ENCODE measurements at places on chromosomes 13 and 19.
A peak's percentile ranks its signal among the peaks of the same experiment; 100 is the strongest.

GRCh38 chr13:108621462-108621861, 7.9 kb upstream of the MYO16 start:
- no peaks in the 10 kb centered on the region for H3K4me1 ChIP-seq
- no peak overlapping the region for H3K4me3 ChIP-seq
- H3K36me3 ChIP-seq: no peaks in the 10 kb centered on the region

- H3K4me3 ChIP-seq: no peak overlapping the region
- no peaks in the 10 kb centered on the region for H3K4me1 ChIP-seq
- H3K36me3 ChIP-seq: no peaks in the 10 kb centered on the region
- H3K27ac ChIP-seq: no peak overlapping the region
These were observed 135.3 kb downstream of the RFC3 start for GRCh38 chr13:33953203-33953602.

DNA sequence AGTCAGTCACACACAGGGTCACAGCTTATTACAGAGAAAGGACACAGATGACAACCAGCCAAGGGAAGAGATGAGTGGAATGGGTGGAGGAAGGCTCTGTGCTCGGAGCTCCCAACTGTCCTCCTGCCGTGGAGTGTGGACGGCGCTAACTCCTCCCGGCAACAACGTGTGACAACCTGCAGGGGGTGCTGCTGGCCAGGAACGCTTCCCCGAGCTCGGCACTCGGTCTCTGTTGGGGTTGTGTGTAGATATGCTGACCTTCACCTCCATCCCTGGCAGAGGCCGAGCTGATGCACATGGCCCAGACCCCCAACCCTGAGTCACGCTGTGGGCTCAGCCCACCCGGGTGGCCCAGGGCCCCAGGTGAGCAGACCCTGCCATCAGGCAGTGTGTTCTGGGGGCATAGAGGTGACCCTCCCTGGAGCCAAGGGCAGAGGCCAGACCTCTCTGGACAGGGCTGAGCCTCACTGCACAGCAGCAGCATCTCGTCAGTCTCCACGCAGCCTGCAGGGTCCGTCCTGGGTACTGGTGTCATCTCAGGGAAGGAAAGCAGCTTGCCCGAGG, 14.1 kb downstream of the ZNF444 start:
- peaks cover 14% of the 10 kb centered on the region for H3K36me3 ChIP-seq
- H3K27me3 ChIP-seq: no peaks in the 10 kb centered on the region
- no peak for DNase-seq
- no peaks in the 10 kb centered on the region for H3K4me1 ChIP-seq
- H3K27ac ChIP-seq: no peak overlapping the region

GRCh38 chr19:408902-409515, at the start of gene C2CD4C:
C2CD4C (minus strand) TSS chr19:409147; CDS start chr19:408361, 786 bp downstream.
- H3K4me1 ChIP-seq: peaks cover 3% of the 10 kb centered on the region
- peaks cover 13% of the 10 kb centered on the region for H3K27me3 ChIP-seq
- H3K27ac ChIP-seq: no peak within 1 kb of the TSS
- H3K4me3 ChIP-seq: no peak within 1 kb of the TSS
- no peak for DNase-seq

DNA sequence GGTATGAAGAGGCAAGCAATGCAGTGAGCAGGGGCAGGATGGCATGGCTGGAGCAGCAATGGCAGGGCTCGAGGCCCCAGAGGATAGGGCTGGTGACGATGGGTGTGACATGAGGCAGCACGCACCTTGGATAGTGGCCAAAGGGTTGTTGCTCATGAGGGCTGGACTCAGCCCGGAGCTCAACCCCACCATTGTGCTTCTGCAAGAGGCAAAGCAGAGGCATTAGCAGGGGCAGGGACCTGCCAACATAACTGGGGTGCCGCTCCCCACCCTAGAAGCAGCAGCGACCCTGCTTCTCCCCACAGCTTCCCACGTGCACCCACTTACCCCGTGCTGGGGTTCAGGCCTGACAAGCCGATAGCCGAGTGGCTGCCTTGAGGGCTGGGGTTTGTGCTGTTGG, 15.8 kb downstream of the ZNF574 start:
- DNase-seq: no peak
- H3K4me1 ChIP-seq: peaks cover 35% of the 10 kb centered on the region
- no peak overlapping the region for H3K27ac ChIP-seq
- peaks cover 7% of the 10 kb centered on the region for H3K36me3 ChIP-seq

- peaks cover 6% of the 10 kb centered on the region for H3K27me3 ChIP-seq
- H3K4me3 ChIP-seq: no peak overlapping the region
- peaks cover 51% of the 10 kb centered on the region for H3K4me1 ChIP-seq
- H3K36me3 ChIP-seq: peaks cover 1% of the 10 kb centered on the region
- no peak overlapping the region for H3K27ac ChIP-seq
These were observed 2.4 kb upstream of the ACTL9 start for GRCh38 chr19:8700956-8701355.

- no peak overlapping the region for H3K27ac ChIP-seq
- H3K4me1 ChIP-seq: no peaks in the 10 kb centered on the region
- peaks cover 90% of the 10 kb centered on the region for H3K36me3 ChIP-seq
- DNase-seq: no peak
These were observed 15.1 kb downstream of the ZNF160 start for GRCh38 chr19:53088091-53088490.

DNA sequence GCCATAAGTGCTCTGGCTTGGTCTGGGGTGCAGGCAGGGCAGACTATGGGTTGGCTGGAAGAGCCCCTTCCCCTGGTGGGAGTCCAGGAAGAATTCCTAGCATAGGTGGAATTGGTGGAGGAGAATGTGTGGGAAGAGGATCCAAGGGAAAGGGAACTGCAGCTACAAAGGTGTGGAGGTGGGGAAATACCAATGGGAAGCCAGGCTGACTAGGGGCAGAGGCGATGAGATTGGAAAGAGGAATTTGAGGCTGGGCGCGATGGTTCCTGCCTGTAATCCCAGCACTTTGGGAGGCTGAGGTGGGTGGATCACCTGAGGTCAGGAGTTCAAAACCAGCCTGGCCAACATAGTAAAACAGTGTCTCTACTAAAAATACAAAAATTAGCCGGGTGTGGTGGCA, 4.8 kb upstream of the SDHAF1 start:
- H3K4me3 ChIP-seq: no peak overlapping the region
- H3K27ac ChIP-seq: no peak overlapping the region
- H3K4me1 ChIP-seq: peaks cover 10% of the 10 kb centered on the region
- peaks cover 34% of the 10 kb centered on the region for H3K27me3 ChIP-seq

DNA sequence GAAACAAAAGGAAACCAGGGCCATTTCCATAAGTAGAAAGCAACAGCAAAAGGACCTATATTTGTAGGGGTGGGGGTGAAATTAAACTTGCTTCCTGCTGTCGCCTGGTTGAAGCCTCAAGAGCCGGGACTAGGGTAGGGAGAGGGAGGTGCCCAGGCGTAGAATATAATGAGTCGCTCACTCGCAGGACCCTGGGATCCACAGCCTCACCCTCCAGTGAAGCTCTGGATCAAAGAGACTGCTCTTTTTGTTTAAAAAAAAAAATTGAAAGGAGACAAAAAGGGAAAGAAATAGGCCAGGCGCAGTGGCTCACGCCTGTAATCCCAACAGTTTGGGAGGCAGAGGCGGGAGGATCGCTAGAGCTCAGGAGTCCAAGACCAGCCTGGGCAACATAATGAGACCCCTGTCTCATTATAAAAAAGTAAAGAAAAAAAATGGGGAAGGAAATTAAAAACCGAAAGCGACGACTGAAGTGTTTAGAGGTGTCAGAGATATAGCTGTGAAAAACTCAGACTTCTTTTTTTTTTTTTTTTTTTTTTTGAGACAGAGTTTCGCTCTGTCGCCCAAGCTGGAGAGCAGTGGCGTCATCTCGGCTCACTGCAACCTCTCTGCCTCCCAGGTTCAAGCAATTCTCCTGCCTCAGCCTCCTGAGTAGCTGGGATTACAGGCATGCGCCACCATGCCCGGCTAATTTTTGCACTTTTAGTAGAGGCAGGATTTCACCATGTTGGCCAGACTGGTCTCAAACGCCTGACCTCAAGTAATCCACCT, 10.9 kb upstream of the ADGRE5 start:
- peak overlapping the region; percentile 73 for H3K4me3 ChIP-seq
- peaks cover 1% of the 10 kb centered on the region for H3K36me3 ChIP-seq
- H3K27me3 ChIP-seq: no peaks in the 10 kb centered on the region
- H3K4me1 ChIP-seq: peaks cover 78% of the 10 kb centered on the region

GRCh38 chr19:34269081-34269480, 14.7 kb downstream of the GARRE1 start:
- H3K4me1 ChIP-seq: peaks cover 28% of the 10 kb centered on the region
- H3K27me3 ChIP-seq: no peaks in the 10 kb centered on the region
- H3K27ac ChIP-seq: no peak overlapping the region
- H3K4me3 ChIP-seq: no peak overlapping the region
- DNase-seq: no peak

- H3K4me1 ChIP-seq: peaks cover 71% of the 10 kb centered on the region
- H3K36me3 ChIP-seq: peaks cover 37% of the 10 kb centered on the region
- H3K27me3 ChIP-seq: no peaks in the 10 kb centered on the region
- no peak for DNase-seq
- H3K4me3 ChIP-seq: peak overlapping the region; percentile 95
These were observed 1.5 kb downstream of the EGLN2 start for GRCh38 chr19:40800339-40800996.

- no peak overlapping the region for H3K4me3 ChIP-seq
- no peak overlapping the region for H3K27ac ChIP-seq
- H3K4me1 ChIP-seq: peaks cover 32% of the 10 kb centered on the region
- DNase-seq: no peak
- no peaks in the 10 kb centered on the region for H3K27me3 ChIP-seq
These were observed 10.0 kb downstream of the PKN1 start for GRCh38 chr19:14442891-14443631.

GRCh38 chr19:6539514-6539913, 8.7 kb downstream of the TNFSF9 start:
- no peak overlapping the region for H3K4me3 ChIP-seq
- no peak overlapping the region for H3K27ac ChIP-seq
- H3K36me3 ChIP-seq: peaks cover 13% of the 10 kb centered on the region
- peaks cover 36% of the 10 kb centered on the region for H3K4me1 ChIP-seq
- no peaks in the 10 kb centered on the region for H3K27me3 ChIP-seq

- DNase-seq: no peak
- H3K36me3 ChIP-seq: peaks cover 3% of the 10 kb centered on the region
- no peak overlapping the region for H3K4me3 ChIP-seq
- H3K27ac ChIP-seq: no peak overlapping the region
- H3K27me3 ChIP-seq: peaks cover 20% of the 10 kb centered on the region
- no peaks in the 10 kb centered on the region for H3K4me1 ChIP-seq
These were observed 15.0 kb upstream of the EPSTI1 start for GRCh38 chr13:43006893-43007631.

DNA sequence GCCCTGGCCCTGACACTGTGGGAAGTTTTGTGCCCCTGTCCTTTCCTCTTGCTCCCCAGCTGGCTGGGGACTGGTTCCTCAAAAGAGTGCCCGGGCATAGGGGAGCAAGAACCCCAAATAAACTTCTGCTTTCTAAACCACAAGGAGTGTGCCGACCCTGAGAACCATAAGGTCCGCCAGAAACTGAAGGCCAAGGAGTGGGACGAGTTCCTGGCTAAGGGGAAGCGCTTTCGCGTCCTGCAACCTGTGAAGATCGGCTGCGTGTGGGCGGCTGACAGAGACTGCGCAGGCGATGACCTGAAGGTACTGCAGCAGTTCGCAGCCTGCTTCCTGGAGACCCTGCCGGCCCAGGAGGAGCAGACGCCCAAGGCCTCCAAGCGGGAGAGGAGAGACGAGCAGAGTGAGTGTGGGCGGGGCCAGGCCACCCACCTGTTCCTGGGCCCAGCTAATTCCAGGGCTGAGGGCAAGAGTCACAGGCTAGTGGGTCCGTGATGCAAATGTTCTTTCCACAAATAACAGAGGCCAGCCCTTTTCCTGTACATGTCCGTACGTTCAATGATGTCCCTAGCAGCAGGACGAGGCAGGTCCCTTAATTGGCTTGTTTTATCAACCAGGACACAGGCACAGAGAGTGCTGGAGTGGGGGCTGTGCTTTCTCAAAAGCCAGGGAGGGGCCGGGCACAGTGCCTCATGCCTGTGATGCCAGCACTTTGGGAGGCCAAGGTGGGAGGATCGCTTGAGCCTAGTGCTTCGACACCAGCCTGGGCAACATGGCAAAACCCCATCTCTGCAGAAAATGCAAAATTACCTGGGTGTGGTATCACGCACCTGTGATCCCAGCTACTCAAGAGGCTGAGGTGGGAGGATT, 25.6 kb downstream of the UBXN6 start:
- H3K4me1 ChIP-seq: no peaks in the 10 kb centered on the region
- H3K4me3 ChIP-seq: no peak overlapping the region
- no peaks in the 10 kb centered on the region for H3K27me3 ChIP-seq
- H3K27ac ChIP-seq: no peak overlapping the region

GRCh38 chr13:97542102-97542685, 108.2 kb downstream of the RAP2A start:
- H3K36me3 ChIP-seq: no peaks in the 10 kb centered on the region
- no peak for DNase-seq
- H3K27ac ChIP-seq: no peak overlapping the region
- H3K4me3 ChIP-seq: no peak overlapping the region
- H3K27me3 ChIP-seq: no peaks in the 10 kb centered on the region

- no peak for DNase-seq
- H3K27me3 ChIP-seq: no peaks in the 10 kb centered on the region
- H3K4me3 ChIP-seq: no peak overlapping the region
- peaks cover 26% of the 10 kb centered on the region for H3K36me3 ChIP-seq
- no peaks in the 10 kb centered on the region for H3K4me1 ChIP-seq
These were observed 16.3 kb downstream of the DCUN1D2 start for GRCh38 chr13:113474179-113474578.

- peak overlapping the region; percentile 47 for H3K4me3 ChIP-seq
- peak overlapping the region; percentile 85 for H3K27ac ChIP-seq
- peak; percentile 68 for DNase-seq
These were observed 174.6 kb downstream of the ITGBL1 start for GRCh38 chr13:101626925-101627555.

DNA sequence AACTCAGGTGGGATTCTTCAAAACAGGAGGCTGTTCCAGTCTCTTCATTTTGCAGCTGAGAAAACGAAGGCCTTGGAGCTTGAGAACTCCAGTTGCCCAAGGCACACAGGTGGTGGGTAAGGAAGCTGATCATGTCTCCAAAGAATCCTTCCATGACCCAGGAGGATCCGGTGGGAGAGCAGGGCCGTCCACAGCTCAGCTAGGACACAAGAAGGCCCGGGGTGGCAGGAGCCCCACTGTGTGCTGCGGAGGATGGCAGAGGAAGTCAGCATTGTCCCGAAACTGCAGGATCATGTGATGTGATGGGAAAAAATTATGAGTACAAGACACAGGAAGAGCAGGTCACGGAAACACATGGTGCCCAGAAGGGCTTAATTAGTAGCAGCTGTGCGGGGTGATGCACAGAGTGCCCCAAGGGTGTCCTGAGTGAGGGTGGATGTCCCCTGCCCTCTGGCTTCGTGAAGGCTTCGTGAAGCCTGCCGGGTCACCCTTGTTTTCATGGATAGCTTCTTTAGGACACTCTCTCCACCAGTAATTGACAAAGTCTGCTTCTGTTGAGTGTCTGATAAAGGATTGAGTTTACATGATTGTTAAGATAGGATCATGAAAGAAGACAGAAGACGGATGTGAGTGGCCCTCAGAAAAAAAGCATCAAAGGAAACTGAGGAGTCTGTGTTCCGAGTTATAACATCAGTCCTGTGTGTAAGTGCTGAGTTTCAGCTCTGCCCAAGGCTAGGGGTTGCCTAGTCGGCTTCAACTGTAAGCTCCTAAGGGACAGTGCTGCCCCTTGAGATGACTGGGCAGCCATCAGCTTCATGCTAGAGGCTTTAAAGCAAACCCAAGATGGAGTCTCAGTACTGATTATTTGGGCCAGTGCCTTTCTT, 33.8 kb upstream of the SACS start:
- H3K27ac ChIP-seq: no peak overlapping the region
- no peaks in the 10 kb centered on the region for H3K36me3 ChIP-seq
- no peak overlapping the region for H3K4me3 ChIP-seq
- H3K4me1 ChIP-seq: peaks cover 8% of the 10 kb centered on the region
- H3K27me3 ChIP-seq: peaks cover 45% of the 10 kb centered on the region
- DNase-seq: no peak

Data from activated CD8-positive, alpha-beta memory T cell treated with anti-CD3 and anti-CD28 coated beads, Interleukin-2, amount 10 ng/mL, durations not matched to agents 7 days and 5 days (primary cell).